ENCODE measurements at places on chromosomes 6 and 20. TPM values are rescaled to one million over a fixed set of nuclear protein-coding genes. Genes with fewer than 3 reads are reported as not detected.

Gene SLC52A3
- 0.26 TPM for total RNA-seq

DNA sequence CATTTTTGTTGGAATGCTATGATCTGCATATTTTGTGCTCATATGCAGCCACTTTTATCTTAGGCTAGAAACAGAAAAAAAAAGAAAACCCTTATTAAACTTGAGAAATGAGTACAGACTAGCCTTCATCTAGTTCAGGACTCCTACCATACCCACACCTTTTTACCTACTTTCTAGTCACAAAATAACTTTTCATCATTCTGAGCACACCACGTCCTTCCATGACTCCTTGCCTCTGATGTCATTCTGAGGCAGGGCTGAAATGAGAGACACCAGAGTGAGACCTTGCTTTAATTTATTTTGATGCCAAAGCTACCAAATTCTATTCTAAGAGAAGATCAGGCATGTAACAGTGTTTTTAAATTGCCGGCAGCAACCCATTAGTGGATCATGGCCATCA lies 38.8 kb downstream of the SNX3 start:
- DNase-seq = no peak

Gene RPP40
- 10.3 TPM for total RNA-seq

DNA sequence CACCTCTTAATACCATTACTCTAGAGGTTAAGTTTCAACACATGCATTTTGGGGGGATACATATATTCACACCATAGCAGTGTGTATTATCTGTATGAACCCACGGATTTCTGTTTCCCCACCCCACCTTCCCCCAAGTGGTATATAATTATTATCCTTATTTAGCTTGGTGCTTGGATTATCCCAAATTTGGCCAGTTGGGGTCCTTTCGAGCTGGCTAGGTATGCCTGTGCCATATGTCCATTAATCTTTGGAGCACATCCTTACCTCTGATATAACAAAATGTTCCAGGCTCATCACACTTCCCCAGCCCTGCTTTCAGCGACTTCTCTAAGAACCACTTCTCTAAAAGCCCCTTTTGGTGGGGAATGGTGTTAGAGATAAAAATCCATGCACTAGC lies 118.7 kb upstream of the MLIP start:
- no peak for DNase-seq

DNA sequence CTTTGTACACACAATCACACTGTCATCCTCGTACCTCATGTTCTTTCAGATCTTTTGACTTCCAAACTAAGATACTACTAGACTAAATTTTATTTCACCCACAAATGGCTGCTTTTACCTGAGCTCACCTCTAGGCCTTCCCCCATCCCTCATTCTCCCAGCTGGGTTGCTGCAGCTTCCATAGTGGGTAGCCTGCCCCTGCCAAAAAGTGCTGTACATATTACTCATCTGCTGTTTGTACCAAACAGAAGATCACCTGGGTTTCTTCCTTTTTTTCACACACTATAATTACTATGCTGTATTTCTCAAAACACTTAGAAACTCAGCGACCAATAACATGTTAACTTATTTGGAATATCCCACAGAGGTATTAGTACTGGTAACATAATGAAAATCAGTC lies 267.6 kb upstream of the PRDM1 start:
- no peak for DNase-seq

GRCh38 chr20:61734733-61735502 lies 330.8 kb downstream of the TAF4 start:
- DNase-seq = no peak

Gene ZNF831
- total RNA-seq = not detected

Gene PCIF1
- 6.3 TPM for total RNA-seq

Measured in bronchial epithelial cell (primary cell).